Stimulated activated CD8-positive, alpha-beta memory T cell treated with anti-CD3 and anti-CD28 coated beads, Interleukin-4, amount 100 ng/mL, for 4 hours (primary cell): ENCODE measurements at places on chromosomes 5 and 9.

DNA sequence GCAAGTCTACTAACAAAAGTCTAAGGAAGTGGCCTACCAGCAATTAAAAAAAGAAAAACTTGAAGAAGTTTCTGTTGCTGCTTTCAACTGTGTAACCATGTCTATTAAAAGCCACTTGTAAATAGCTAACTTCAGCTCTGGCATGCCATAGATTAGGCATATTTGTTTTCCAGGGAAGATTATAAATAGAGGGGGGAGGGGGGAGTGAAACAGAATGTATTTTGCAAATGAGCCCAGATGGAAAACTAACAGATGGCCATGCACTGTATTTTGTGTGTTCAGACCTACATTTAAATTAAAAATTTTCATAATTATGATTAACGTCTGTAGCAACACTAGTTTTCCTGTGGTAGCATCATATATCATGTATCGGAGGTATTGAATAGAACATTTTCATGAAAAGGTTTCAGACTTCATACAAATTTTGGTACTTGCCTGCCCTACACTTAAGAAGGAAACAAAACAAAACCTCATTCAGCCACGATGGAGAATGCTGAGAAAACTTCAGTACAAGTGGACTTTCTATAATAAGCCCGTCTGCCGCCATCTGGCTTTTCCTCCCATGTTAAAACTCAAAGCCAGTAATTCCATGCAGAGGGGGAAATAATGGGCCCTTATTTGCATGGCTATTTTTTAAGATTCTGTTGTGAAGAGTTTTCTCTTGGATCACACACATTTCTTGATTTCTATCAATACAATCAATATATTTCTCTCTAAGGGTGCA lies 220.4 kb upstream of the SMARCA2 start:
- no peak for DNase-seq

DNA sequence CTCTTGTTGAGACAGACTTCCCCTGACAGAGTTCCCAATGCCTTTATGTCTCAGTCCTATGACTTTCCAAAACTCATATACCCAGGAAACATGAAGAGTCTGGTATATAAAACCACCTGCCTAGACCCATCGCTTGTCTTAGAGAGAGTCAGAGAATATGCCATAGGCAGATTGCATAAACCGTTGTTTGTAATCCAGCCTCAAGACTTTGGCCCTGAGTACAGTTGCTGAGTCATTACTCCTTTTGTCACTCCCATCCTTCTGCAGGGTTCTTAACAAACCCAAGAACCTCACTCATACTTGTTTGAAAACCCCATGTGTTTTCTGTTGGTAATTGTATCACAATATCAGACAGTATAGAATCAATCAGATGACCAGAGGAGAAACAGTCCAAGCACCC lies 616.3 kb downstream of the SLCO4C1 start:
- no peak for DNase-seq

- no peak for DNase-seq
Observed at GRCh38 chr5:138212828-138213160, 329 bp downstream of the CDC23 start.

GRCh38 chr9:98603821-98604383 lies 104.8 kb downstream of the GABBR2 start:
- DNase-seq = no peak

GRCh38 chr5:122258241-122258640 lies 53.8 kb upstream of the SNCAIP start:
- no peak for DNase-seq

GRCh38 chr5:85453026-85453349 lies 1068.3 kb upstream of the EDIL3 start:
- no peak for DNase-seq
